Stomach (tissue), 19 donors: ENCODE measurements at places on chromosomes 5 and 9. TPM values are rescaled to one million over a fixed set of nuclear protein-coding genes. Genes with fewer than 3 reads are reported as not detected.
A peak's percentile ranks its signal among the peaks of the same experiment; 100 is the strongest.

- DNase-seq = no peak
Measured at GRCh38 chr5:39274398-39275085, 55.2 kb upstream of the FYB1 start.

GRCh38 chr5:106865279-106865678 is 805.5 kb downstream of the EFNA5 start:
- no peak for DNase-seq

CARTPT gene
- not detected for total RNA-seq

- DNase-seq = peak; percentile 28
Measured at GRCh38 chr5:111063709-111064322, 7.7 kb upstream of the TSLP start.

- no peak for DNase-seq
Measured at GRCh38 chr5:65803699-65804391, 81.8 kb downstream of the NLN start.

DNA sequence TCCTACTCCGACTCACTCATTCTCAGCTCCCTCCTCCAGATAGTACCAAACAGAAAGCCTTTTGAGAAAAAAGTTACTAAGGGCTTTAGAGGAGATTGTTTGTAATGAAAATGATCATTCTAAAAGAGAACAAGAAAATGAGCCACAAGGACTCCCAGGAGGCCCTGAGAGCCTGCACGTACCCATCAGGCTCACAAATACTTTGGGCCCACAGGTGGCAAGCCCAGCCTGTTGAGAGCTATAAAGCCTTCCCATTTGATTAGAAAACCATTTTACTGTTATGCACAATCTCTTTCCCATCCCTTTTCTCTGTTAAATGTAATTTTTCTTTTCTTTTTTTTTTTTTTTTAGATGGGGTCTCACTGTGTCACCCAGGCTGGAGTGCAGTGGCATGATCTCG is 136.1 kb downstream of the LHFPL2 start:
- no peak for DNase-seq

DNA sequence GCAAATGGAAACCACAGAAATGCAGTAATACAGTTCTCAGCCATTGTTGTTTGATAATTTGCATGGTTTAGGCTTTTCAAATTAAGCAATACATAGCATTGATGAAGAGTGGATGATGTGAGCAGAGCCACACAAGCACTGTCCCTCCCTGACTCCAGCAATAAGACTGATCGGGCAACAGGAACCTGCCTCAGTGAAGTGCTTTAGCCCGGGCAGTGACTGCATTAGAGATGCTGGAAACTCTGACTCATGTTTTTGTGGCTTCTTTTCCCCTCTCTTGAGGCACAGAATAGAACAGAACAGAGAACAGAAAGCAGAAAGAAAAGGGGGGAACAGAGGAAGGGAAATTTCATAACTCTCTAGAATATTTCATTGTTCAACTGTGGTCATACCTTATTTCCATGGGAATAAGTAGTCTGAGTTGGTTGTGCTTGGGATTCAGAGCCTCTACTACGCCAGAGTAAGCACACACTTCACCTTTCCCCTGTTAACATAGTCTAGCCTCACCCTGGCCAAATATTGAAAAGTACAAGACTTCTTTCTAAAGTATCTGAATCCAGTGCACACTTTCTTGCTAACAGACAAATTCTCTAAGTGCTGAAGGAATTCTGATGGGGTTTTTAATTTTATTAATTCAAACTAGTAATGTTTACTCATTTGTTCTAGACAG is 164.8 kb upstream of the VCAN start:
- peak; percentile 29 for DNase-seq
